ENCODE measurements at places on chromosomes 11 and 22.

- DNase-seq: peak; percentile 93
These were observed 96.5 kb upstream of the FGF3 start for GRCh38 chr11:69915501-69916250.

DNA sequence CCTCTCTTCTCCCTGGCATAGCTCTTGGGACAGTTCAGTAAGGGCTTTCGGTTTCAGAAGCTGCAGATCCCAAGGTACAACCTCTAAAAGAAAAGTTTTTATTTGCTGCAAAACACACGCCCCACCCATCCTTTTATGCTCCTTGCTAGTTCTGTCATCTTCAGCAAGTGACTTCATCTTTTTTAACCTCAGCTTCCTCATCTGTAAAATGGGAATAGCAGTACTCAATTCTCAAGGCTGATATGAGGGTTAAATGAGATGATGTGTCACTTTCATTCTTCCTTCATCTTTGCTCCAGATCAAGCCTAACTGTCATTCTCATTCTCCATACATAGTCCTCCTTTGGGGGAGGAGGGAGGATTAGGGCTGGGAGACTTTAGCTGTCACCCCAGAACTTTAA is 90.0 kb upstream of the ALX4 start:
- no peak for DNase-seq

- DNase-seq: no peak
These were observed 5.7 kb downstream of the TMEM184B start for GRCh38 chr22:38267086-38267485.

DNA sequence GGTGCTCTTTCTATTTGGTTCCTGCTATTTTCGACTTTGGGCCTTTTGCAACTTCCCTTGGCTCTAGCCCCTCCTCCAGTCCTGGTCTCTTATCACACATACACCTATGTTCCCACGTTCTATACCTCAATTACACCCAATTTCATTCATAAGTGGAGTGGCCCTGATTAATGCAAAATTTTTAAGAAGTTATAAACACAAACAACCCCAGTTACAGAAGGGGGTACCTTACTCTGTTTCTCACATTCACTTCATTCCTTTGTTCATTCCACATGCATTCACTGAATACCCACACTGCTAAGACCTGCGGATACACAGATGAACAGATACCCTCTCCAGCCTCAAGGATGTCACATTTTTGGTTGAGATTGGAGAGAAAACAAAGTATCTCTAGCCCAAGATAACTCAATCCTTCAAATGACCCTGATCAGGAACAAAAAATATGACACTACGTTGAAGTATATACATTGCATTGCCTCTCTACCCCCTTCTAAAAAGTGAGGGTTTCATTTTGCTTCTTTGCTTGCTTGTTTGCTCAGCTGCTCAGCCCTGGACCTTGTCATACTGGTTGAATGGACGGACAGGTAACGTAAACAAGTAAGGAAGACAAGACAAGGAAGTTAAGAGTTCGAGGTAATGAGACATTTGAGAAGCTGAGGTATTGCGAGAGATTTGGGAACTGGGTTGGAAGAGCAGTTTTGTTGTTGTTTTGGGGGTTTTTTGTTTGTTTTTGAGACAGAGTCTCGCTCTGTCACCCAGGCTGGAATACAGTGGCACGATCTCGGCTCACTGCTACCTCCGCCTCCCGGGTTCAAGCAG is 3.6 kb upstream of the VPS37C start:
- DNase-seq: no peak

GRCh38 chr11:324156-324555 is 3.5 kb upstream of the IFITM3 start:
- peak; percentile 80 for DNase-seq

- DNase-seq: no peak
These were observed 2.0 kb upstream of the NLRX1 start for GRCh38 chr11:119166368-119167076.

DNA sequence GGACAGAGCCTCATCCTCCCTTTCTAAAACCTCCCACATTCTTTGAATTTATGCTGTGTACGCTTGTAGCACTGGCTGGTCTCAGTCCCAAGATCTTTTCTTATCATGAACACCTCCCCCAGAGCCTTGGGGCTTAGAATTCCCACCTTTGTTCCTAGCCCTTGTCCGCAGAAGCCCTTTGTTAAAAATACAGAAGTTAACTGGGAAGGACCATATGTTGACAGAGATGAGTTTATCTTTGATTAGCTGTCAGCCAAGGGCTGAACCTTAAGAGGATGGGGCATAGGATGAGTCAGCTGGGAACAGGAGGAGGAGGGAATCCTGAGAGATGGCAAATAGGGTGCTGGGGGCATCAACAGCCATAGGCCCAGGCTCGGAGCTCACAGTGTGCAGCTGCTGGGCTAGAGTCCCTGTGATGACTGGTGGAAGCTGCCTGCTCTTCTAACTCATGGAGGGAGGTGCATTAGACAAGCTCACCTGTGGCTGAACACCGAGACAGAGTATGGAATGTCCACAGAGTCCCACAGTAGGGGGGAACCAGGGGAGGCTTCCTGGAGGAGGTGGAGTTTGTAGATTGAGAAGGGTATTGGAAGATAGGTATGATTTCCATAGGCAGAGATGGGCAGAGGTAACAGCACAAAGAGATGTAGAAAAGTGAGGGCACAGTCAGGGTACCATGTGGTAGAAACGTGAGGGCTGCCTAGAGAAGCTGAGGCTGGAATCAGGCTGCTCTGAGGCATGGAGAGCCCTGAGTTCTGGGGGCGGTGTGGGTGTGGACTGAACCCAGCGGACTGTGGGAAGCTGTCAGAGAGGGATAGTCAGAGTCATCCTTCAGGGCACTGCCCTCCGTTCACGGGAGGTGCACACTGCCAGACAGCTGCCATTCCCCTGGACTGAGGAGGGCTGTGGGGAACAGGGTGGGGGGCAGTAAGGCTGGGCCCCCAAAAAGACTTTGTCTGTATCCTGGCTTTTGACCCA is 9.9 kb downstream of the MICAL2 start:
- DNase-seq: no peak

GRCh38 chr11:47928426-47928825 is 51.9 kb upstream of the PTPRJ start:
- DNase-seq: no peak

DNA sequence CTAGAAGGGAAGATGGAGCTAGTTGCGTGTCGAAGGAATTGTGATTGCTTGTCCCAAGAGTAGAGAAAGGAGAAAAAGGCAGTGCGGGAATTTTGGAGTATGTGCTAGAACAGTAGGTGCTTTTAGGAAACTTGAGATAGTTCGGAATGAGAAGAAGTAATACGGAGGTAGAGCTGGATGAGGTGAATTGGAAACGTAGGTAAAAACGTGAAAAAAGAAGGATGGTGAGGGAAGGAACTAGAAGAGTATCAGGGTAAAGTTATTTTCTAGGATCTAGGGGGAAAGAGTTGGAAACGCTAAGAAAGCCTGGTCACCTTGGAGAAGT is 1.4 kb downstream of the CEP57 start:
- no peak for DNase-seq

GRCh38 chr11:59283825-59284772 is 71.4 kb upstream of the MPEG1 start:
- no peak for DNase-seq

GRCh38 chr22:27380855-27381254 is 420.7 kb downstream of the MN1 start:
- DNase-seq: no peak

DNA sequence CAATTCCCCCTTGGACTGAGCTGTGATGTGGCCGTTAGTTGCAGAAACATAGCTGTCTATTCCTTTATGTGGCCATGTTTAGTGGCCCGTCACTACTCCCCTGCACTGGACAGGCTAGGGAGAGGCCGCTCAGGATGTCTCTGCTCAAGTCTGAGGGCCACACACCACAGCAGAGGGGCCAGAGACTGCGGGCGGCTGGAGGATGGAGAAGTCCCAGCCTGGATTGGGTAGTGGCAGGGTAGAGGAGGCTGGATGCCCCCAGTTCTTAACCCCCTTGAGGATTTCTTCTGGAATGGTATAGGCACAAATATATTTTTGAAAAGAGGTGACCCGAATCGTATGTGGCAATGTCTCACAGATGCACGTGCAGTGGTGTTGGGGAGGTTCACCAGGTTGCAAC is 116.4 kb upstream of the B3GAT1 start:
- peak; percentile 65 for DNase-seq

- DNase-seq: no peak
These were observed 5.9 kb upstream of the CAT start for GRCh38 chr11:34432822-34433221.

DNA sequence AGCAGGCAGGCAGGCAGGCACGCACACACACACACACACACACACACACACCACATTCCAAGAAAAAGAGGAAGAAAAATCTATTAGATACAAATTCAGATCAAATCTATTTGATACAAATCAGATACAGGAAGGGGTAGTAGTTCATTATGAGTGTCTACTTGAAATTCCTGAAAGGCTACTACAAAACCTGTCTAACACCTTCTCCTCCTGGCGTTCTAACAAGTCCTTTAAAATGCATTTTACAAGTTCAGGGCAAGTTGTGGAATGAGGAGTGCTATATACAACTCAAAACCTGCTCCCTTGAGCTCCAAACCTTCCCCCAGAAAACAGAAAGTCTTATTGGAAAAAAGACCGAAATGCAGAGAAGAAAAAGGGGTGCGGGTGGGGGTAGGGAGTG is 476 bp downstream of the ARHGAP32 start:
- no peak for DNase-seq

DNA sequence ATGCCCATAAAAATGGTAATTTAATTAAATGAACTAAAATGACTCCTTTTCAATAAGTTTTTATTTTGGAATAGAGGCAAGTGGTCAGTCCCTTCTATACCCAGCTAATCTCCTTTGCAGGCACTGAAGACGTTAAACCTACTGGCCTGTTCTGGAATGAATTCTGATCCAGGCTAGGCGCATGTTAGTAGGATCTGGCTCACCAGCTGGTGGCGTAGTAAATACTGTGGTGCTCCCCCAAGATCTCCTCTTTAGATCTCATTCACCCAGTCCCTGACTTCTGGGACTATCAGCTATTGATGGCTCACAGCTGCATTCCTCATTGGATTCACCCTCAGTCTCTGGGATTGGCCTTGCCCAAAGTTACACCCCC is 173.7 kb upstream of the DDI1 start:
- no peak for DNase-seq

DNA sequence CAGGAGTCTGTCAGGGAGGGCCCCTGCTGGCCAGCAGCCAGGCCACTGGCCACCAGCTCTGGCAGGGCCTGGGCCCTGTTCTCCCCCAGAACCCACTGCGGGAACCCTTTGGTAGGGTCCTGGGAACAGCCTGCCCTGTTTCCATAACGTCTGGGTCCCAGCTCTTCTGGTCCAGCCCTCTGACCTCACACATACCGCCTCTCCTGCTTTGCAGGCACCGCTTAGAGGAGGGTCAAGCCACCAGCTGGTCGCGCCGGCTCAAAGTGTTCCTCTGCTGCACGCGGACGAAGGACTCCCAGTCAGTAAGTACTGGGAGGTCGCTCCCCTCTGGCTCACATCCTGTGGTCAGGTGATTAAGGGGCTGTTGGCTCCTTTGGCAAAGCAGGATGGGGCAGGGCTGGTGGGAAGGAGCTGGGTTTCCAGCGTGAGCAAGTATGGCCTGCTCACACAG is 26.6 kb upstream of the MYRF start:
- DNase-seq: no peak

DNA sequence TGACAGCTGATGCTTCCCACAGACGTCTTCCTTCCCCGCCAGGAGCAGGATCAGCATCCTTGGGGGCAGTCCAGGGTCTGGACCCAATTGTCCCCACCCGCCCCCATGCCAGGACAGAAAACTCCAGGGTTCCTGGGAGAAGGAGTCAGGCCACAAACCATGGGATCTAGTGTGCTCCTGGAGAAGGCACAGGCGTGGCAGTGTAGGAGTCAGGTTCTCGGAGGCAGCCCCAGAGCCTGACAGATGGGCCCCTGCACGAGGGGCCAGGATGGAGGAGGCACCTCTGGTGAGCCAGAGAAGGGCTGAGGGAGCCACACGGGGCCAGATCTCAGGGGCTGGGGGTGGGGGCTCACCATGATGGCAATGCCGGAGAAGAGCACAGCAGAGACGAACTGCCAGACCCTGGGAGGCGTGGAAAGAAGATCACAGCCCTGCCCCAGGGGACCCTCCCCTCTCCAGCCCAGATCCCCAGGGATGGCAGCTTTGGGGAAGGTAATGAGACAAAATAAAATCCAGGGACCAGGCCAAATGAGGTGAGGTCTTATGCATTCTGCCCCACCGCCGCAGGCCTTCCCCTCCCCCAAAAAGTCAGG is 13.6 kb downstream of the TP53I11 start:
- no peak for DNase-seq

GRCh38 chr11:113674397-113674685 is 31.8 kb downstream of the TMPRSS5 start:
- DNase-seq: no peak

All from mesenteric fat pad (tissue), 1 donor.